Activated B cell treated with CpG ODN at 0.5 μM for 24 hours (primary cell): ENCODE measurements at places on chromosomes 16 and 17.

DNA sequence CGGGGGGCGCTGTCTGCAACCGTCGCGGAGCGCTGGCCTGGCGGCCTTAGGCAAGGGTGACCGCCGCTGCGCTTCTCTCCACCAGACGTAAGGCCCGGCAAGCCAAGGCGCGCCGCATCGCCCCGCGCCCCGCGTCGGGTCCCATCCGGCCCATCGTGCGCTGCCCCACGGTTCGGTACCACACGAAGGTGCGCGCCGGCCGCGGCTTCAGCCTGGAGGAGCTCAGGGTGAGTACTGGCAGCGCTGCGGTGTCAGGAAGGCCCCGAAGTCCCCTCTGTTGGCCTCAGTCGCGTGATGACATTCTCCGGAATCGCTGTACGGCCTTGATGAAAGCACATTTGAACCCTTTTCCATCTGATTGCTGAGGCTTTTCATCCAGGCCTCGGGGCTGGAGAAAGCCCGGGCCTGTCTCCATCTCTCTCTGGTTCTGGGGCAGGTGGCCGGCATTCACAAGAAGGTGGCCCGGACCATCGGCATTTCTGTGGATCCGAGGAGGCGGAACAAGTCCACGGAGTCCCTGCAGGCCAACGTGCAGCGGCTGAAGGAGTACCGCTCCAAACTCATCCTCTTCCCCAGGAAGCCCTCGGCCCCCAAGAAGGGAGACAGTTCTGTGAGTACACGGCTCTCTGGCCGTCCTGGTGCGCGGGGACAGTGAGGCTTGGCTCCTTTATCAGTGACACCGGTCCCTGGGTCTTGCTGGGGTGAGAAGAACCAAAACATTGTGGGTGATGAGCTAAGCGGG is 831 bp downstream of the RPL13 start:
- DNase-seq: no peak

- DNase-seq: no peak
Observed at GRCh38 chr16:49282690-49283375, 1.2 kb upstream of the CBLN1 start.

DNA sequence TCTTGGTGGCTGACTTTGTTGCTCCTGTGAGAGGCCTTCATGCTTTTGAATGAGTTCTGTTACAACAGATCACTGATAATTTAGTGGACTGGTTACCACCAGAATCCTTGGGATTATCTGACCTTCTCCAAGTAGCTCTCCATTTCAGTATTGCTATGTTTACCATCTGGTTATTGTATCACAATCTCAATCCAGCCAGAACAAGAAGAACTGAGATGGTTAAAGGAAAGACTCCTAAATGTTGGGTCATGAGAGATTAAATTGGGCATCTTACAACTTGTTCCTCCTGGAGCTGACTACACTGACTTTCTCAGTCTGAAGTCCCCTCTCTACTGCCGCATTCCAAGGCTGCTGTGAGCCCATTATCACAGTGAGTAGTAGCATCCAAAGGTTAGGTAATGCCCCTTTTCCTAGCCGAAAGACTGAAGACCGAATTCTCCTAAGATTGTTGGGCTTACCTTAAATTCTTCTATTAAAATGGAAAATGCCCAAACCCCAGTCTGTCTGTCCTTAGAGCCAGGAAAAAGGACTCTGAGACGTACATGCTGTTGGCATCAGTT is 181.7 kb upstream of the TBX2 start:
- DNase-seq: no peak

DNA sequence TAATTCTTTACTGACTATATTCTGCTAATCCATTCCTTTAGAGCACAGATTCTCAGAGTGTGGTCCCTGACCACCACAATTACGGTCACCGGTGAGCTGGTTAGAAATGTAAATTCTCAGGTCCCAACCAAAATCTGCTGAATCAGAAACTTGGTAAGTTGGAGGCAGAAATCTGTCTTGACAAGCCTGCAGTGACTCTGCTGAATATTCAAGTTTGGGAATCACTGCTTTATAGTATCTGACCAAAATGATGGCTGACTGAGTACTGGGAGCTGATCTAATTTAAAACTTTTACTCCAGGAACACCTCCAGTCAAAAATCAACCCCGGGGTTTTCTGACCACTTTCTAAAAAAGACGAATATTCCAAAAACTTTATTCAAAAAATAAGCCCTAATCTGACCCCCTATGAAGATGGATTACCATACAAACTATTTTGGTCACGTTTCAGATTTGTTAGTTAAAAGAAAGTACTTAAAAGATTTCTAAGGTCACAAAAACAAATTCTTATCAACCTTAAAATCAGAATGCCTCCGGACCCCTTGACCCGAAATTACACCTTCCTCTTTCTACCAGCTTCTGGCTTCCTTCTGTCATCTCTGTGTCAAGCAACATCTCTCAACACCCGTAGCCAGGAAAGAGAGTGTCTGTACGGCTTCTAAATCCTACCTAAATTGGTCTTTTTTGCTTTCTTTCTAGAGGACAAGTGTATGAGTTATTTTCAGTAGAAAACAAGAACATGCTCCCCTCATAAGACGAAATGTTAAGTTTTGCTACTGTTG is 38.6 kb downstream of the CREBBP start:
- DNase-seq: no peak

DNA sequence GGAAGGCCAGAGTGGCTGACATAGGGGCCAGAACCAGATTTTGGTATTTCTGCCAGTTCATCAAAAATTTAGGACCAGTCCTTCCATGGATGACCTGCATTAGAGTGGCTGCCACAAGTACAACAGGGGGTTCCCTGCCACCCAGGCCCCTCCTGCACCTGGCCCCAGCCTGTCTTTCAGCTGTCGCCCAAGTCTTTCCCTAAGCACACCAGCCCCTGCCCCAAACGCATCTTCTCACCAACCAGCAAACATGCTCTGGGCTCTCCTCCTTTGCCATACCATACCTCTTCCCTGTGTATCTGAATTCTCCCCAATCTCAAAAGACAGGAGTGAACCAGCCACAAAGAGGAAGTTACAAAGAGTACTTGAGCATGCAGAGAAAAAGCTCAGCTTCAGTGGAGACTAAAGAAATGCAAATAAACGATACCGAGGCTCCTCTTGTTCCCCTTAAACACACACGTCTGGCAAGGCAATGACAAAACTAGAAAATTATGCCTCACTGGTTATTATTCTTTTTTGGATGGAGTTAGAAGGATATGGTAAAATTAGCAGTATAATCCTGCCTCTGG is 130.6 kb downstream of the DYNLRB2 start:
- DNase-seq: no peak

DNA sequence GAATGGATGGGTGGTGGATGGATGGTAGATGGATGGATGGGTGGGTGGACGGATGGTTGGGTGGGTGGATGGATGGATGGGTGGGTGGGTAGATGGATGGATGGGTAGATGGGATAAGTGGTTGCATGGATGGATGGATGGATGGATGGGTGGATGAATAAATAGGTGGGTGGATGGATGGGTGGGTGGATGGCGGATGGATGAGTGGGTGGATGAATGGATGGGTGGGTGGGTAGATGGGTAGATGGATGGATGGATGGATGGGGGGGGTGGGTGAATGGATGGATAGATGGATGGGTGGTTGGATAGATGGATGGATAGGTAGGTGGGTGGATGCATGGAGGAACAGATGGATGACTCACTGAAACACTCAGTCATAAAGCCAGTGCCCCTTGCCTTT is 51.0 kb upstream of the FASN start:
- no peak for DNase-seq

GRCh38 chr17:2705263-2705662 is 6.3 kb downstream of the CLUH start:
- no peak for DNase-seq

GRCh38 chr17:45001310-45001709 is 33.2 kb upstream of the C1QL1 start:
- DNase-seq: no peak

- no peak for DNase-seq
Observed at GRCh38 chr17:81939881-81940385, 2.8 kb upstream of the PYCR1 start.

DNA sequence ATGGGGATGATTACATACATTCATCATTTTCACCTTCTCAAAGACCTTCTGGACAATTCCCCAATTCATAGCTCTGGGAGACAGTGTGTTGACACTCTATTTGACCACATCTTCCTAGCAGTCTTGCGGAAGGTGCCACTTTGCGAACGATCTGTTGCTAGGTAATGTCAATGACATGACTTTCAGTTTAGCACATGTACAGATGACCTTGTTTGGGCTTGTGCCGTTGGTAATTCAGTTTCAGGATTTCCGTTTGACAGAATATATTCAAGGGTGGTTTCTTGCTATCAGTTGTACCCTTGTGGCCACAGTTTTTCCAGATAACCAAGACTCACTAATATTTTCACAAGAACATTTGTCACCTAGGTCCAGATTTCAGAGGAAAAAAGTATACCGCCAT is 478.2 kb downstream of the WWOX start:
- no peak for DNase-seq

DNA sequence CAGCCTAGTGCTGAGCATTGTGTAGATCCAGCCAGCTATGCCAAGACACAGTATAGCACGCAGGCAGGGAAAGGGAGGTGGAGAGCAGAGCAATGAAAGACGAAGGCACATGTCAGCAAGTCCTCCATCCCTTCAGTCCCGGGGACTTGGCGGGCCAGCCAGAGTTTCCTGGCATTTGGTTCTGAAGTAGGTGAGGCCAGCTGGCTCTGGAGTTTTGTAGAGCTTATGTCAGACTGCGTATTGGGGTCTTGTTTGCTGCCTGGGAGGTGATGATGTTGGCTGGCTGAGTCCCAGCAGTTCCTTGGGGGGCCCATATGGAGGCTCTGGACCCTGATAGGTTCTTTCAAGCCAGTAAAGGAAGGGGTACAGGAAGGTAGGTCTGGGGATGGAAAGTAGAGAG is 55.7 kb upstream of the AKTIP start:
- DNase-seq: no peak

DNA sequence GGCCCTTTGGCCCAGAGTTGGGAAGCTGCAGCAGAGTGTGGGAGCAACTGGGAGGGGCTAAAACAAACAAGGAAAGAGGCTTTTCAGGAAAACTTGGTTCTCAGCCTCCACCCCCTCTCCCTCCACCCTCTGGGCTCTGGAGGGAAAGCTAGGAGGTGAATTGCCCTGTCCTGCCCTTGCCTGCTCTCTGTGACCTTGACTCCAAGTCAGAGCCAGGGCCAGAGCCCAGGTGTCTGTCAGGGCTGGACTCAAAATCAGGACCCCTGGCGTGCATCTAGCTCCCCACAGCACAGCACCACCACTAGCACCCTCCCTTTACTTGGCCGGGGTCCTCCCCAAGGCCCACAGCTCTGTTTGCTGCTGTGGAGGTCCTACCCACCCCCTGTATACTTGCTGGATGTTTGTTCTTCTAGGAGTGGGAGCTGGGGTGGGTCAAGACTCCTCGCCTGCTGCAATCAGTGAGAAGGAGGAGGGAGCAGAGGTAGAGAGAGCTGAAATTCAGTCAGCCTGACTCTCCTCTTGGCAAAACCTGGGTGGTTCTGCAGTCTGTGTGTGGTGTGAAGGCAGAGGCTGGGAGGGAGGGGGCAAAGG is 2.8 kb upstream of the NR1D1 start:
- DNase-seq: no peak

GRCh38 chr17:10737168-10737622 is 7.4 kb upstream of the TMEM220 start:
- DNase-seq: no peak

- DNase-seq: no peak
Observed at GRCh38 chr17:39963829-39964228, 1.0 kb downstream of the GSDMA start.

GRCh38 chr17:21397341-21398190 is 21.4 kb downstream of the KCNJ12 start:
- DNase-seq: no peak

GRCh38 chr16:67594256-67594915 is 32.1 kb downstream of the CTCF start:
- no peak for DNase-seq

DNA sequence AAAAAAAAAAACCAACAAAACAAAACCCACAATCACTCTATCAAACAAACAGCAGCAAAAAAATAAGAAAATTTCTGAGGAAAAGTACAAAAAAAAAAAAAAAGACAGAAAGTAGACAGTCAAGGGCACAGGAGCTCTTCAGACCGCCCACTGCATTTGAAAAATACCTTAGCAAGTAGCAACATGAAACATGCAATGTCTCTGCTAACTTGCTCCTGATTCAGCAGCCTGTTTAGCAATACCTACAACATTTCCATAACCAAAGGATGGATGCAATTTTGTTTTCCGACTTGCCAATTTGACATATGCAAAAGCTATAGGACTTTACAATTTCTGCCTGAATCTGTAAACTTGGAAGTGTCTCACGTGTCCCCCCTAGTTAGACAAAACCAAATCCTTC is 57.4 kb downstream of the SYNRG start:
- no peak for DNase-seq

DNA sequence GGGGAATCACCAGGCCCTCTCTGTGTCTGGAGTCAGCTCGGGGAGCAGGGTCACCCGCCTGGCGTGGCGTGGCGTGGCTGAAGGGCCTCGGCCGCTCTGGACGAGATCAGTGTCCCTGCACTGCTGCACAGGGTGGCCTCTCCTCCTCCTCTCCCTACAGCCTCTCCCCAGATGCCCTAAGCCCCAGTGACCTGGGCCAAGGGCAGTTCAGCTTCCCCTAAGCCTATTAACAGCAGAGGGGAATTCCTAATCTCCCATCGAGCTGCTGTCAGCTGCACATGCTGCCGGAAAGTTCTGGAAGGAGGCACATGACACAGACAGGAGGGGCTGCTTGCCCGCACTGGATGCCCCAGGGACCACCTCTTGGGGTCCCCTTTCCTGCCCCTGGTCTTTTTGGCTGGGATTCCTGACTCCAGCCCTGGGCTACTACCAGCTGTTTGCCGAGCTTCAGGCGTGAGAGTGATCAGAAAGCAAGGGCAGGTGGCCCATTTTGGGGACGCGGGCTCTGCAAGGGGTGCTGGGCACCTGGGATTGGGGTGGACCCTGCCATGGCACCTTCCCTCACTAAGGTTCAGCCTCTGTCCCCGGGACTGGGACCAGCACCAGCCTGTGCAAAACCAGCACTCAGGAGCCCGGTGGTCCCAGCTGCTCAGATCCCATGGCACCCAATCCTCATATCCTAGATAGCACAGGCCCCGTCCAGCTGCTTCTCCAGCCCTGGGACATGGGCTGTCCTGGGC is 794 bp downstream of the PDE6G start:
- DNase-seq: no peak

GRCh38 chr17:73650140-73650539 is 5.9 kb upstream of the SDK2 start:
- DNase-seq: no peak

GRCh38 chr17:39705786-39706348 is 6.0 kb downstream of the ERBB2 start:
- DNase-seq: no peak
